Stimulated activated CD8-positive, alpha-beta memory T cell treated with anti-CD3 and anti-CD28 coated beads, Interleukin-2, amount 100 ng/mL, for 1 hour (primary cell): ENCODE measurements at places on chromosomes 2 and 18.

DNA sequence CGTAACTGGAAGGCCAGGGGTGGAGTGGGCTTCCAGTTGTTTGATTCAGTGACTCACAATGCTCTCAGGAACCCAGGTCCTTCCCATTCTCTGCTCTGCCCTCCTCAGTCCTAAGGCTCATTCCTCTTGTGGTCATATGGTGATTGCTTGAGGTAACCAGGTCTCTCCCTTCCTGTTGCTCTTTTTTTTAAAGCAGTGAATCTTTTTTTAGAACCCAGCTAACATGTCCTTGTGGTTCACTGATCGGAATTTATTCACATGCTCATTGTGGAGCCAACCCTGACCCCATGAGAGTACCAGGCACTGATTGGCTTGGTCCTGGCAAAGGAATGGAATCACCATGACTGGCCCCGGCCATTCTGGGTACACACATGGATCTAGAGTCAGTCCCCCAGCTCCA lies 7.4 kb downstream of the THNSL2 start:
- no peak for DNase-seq

DNA sequence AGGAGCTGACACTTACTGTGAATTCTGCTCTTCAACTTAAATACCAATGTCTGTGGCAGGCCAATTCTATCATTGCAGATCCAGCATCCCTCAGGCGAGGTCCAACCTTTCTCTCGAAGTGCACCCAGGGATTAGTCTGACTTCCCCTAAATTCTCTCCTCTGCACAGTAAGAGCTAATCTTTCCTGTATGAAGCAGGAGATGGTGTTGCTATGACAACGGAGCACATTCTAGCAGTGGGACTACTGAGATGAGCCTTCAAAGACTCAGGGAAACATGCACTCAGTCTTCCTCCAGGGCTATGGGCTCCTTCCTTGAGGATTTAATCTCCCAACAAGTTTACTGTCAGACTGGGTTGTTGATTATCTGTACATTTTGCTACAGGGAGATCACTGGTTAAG lies 176.3 kb downstream of the NOL4 start:
- DNase-seq = no peak

DNA sequence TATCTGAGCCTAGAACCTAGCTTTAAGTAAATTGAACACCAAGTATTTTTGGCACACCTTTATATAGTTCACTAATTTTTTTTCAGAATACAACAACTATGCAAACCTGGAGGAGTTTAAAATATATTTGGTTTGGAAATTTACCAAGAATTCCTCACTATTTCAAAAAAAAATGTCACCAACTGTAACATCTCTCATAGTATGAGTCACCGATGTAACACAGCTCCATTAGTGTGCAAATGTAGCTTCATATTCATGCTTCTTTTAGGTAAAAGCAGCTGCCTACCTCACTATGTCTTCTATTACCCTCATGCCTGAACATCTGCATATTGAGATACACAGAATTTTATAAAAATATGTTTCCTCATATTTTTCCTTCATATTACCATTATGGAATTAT lies 80.5 kb downstream of the NRXN1 start:
- DNase-seq = no peak

- DNase-seq = no peak
These were observed 146.3 kb upstream of the SKOR2 start for GRCh38 chr18:47397671-47398319.

DNA sequence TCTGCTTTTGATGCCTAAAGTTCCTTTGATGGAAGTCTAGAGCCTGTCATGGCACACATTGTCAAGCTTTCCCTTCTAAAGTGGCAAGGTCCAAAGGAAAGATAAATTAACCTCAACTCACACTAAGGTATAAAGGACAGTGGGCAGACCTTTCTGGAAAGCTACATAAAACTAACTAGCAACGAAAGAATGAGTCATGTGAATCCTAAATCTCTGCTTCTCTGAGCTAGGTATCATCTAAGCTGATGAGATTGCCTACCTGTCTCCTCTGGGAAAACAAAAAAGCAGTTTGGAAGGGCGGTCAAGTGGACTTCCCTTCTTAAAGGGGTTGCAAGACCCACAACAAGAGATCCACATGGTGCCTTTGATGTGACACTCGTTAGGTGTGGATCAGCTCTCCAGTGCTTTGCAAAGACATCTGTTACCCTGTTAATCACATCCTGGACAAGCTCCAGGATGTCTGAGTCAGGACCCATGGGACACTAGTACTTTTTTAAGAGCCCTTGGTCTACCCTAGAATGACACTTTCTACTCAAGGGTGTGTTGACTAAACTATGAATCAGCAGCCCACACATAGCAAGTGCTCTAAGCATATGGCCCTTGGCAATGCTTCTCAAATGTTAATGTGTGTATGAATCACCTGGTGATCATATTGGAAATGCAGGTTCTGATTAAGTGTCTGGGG lies 173.5 kb downstream of the ALK start:
- DNase-seq = no peak
